ENCODE measurements at places on chromosomes 7 and 10. TPM values are rescaled to one million over a fixed set of nuclear protein-coding genes. Genes with fewer than 3 reads are reported as not detected.

ADRA2A gene
- not detected for total RNA-seq

CFAP69 gene
- 3.6 TPM for total RNA-seq

ANK3 gene
- 6.6 TPM for total RNA-seq

PRKAR2B gene
- 9.6 TPM for total RNA-seq

SLC29A4 gene
- 1.0 TPM for total RNA-seq

FGL2 gene
- total RNA-seq = 0.14 TPM

MYL7 gene
- total RNA-seq = 0.44 TPM

HOXA10 gene
- total RNA-seq = 23.3 TPM

SPDYE16 gene
- total RNA-seq = not detected

OR2A5 gene
- total RNA-seq = not detected

PNLIPRP2 gene
- total RNA-seq = not detected

PRKAG2 gene
- 15.6 TPM for total RNA-seq

TRPV5 gene
- total RNA-seq = not detected

CRYGN gene
- not detected for total RNA-seq

PGAM2 gene
- total RNA-seq = not detected

ENTPD1 gene
- total RNA-seq = not detected

PPP1R17 gene
- not detected for total RNA-seq

CPA2 gene
- not detected for total RNA-seq

GHRHR gene
- total RNA-seq = not detected
